Calu3 (cell line): ENCODE measurements at places on chromosomes 12 and 14. TPM values are rescaled to one million over a fixed set of nuclear protein-coding genes. Genes with fewer than 3 reads are reported as not detected.

DNA sequence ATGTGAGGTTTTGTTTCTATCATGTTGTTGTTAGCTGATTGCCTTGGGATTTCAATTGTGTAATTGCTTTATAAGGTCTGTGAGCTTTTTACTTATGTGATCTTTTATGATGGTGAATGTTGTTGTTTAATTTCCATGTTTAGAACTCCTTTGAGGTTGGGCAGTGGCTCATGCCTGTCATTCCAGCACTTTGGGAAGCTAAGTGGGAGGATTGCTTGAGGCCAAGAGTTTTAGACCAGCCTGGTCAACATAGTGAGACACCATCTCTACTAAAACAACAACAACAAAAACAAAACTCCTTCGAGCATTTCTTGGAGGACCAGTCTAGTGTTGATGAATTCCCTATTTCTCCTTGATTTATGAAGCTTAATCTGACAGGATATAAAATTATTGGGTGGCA lies 102.1 kb upstream of the PMCH start:
- DNase-seq: no peak

PIWIL1 gene
- not detected in 2 replicates for total RNA-seq

OR4E2 gene
- not detected in 2 replicates for total RNA-seq

GRCh38 chr14:99330316-99331240 lies 58.6 kb upstream of the BCL11B start:
- no peak for DNase-seq
